ENCODE measurements at places on chromosomes 2 and 18.
A peak's percentile ranks its signal among the peaks of the same experiment; 100 is the strongest.

DNA sequence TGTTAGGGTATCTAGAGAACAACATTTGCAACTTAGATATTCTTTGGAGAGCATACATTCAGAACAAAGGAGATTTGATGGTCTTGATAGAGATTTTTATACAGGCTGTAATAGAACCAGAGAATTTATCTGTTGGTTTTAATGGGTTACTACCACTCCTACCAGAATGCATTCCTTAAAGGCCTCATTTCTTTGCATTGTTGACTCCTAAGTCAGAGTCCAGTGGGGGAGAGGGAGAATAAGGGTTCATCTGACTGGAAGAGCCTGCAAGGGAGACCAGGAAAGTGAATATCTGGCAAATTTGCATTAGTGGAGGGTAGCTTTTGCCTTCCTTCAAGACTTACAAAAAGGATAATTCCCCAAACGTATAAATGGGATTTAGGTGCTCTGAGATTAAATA is 29.7 kb downstream of the AGPS start:
- no peak for DNase-seq

DNA sequence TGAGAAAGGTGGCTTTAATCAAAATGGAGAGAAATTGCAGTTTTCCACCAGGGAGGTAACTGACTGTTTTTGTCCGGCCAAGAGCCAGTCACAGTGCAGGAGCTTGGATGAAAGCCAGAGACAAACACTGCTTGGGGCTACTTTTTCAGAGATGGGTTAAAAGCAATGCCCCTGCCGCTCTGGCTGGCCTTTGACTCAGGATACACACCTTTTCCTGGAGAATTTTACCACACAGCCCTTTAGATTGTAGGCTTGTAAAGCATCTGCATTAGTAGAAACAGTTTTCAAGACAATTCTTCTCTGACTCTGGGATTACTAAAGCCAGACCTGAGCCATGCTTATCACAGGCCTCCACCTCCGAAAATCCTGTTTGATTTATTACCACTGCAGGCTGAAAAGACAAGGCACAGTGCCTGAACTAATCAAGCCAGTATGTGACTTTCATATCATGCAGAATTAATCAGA is 79.7 kb downstream of the CCBE1 start:
- no peak for DNase-seq

- no peak for DNase-seq
Measured at GRCh38 chr18:57846258-57846657, 43.1 kb upstream of the ATP8B1 start.

- DNase-seq, result no peak
Measured at GRCh38 chr2:97769711-97770110, 56.3 kb downstream of the ZAP70 start.

GRCh38 chr2:47868611-47869352 is 37.5 kb downstream of the FBXO11 start:
- no peak for DNase-seq

- peak; percentile 16 for DNase-seq
Measured at GRCh38 chr2:226118471-226119429, 680.9 kb downstream of the IRS1 start.

- DNase-seq, result peak; percentile 58
Measured at GRCh38 chr2:60882971-60883753, 1.8 kb downstream of the REL start.

DNA sequence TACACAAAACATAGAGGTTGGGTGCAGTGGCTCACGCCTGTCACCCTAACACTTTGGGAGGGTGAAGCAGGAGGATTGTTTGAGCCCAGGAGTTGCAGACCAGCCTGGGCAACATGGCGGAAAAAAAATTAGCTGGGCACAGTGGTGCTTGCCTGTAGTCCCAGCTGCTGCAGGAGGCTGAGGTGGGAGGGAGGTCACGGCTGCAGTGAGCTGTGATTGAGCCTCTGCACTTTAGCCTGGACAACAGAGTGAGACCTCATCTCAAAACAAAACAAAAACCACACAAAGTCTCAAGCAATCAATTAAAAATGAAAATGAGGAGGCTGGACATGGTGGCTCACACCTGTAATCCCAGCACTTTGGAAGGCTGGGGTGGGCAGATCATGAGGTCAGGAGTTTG is 4.9 kb downstream of the NOP58 start:
- no peak for DNase-seq

GRCh38 chr2:181780047-181780651 is 99.8 kb upstream of the NEUROD1 start:
- no peak for DNase-seq

DNA sequence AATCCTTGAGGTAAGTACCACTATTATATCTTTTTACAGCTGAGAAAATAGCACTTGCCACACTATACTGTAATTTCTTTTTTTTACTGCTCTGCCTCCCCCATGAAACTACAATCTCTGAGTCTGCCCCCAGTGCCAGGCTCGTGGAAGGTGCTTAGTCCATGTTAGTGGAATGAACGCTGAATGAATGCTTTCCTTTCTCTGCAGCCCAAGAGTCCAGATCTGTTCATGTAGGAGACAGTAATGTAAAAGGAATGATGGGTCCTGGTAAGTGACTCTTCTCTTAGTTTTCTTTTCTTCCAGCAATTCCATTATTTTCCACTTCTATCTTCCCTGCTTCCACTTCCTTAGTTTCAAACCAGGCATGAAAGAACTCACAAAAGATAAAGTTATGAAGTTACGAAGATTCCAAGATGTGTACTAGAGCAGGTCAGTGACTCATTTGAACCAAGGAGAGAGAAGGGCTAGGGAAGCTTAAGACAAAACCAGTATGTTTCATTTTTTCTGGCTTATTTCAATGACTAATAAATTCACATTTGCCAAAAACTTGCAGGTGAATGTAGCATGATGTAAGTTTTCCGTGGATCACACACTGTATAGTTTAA is 46.0 kb downstream of the ARHGEF33 start:
- DNase-seq, result no peak

GRCh38 chr2:195677290-195677689 is 20.3 kb downstream of the SLC39A10 start:
- DNase-seq, result no peak

GRCh38 chr2:222311319-222311977 is 12.7 kb upstream of the PAX3 start:
- no peak for DNase-seq

DNA sequence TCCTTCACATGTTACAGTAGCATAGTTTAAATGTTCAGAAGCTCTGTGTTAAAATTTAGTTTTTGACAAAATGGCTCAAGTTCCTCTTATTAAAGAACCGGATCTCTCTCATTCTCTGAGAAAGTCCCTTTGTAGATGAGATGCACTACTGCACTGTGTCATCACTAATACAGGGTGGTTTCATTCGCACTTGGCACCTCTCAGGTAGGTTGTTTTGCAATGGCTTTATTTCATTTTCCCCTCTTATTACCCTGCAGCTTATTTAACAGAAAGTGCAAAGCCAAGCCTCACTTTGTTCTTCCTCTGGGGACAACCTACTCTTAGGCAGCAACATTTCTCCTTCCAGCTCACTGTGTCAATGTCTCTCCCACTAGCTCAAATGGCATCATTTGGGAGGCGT is 185.1 kb downstream of the DLGAP1 start:
- no peak for DNase-seq

- no peak for DNase-seq
Measured at GRCh38 chr2:7927691-7928090, 754.2 kb upstream of the ID2 start.

DNA sequence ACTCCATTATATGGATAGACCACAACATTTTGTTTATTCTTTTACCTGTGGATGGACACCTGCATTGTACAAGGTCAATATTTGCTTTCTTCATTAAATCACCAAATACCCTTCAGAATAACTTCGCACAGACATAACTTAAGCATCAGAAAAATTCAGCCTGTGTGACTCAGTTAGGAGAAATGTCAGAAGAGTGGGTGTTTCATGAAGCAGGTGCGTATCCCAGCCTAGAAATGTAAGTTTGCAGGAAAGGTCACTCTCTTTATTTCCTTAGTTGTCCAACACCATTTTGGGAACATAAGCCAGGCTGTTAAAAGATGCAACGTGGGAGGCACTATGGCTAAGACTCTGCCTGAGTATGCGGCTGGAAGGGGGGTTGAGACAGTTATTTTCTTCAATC is 48.6 kb upstream of the FHL2 start:
- DNase-seq, result no peak

DNA sequence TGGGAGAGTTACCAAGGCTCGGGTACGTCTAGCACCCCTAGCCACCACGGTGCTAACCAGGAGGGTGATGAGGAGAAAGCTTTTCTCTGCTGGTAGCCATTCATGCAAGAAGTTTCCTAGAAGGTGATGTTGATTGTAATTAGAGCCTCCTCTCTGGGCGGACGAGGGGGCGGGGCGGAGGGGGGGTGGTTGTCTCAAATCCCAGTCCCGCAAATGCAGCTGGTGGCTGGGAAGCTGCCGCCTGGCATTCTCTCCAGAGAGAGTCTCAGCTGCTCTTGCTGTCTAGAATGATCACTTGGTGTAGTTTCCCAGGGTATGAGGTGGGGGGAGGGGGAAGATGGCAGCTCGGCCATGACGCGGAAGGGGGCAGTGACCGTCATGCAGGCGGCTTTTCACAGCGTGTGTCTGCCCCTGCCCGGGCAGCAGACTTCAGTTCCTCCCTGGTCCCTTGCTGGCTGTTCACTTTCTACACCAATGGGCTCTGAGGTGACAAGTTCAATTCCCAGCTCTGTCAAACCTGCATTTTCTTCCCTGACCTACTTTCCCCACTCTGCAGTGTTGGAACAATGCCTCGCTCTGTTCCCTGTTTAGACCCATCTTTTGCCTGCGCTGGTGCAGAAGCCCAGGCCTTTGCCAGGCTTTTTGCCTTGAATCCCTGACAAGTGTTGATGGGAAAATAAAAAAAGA is 61.5 kb upstream of the KLF7 start:
- DNase-seq, result no peak

GRCh38 chr2:95017836-95018235 is 7.7 kb upstream of the MAL start:
- DNase-seq, result no peak

Data from bone marrow (tissue), 2 donors.